ENCODE measurements at places on chromosomes 2 and 18. TPM values are rescaled to one million over a fixed set of nuclear protein-coding genes. Genes with fewer than 3 reads are reported as not detected.

The ADCYAP1 gene
- 0.16 TPM for total RNA-seq

The DNAH7 gene
- total RNA-seq = 2.6 TPM

The EPG5 gene
- total RNA-seq = 14.6 TPM

The ITSN2 gene
- 32.4 TPM for total RNA-seq

The PARD3B gene
- total RNA-seq = 15.9 TPM

The ST8SIA5 gene
- not detected for total RNA-seq

The PDE1A gene
- 34.9 TPM for total RNA-seq

The TPO gene
- not detected for total RNA-seq

The RALBP1 gene
- 100 TPM for total RNA-seq

The VSNL1 gene
- 0.90 TPM for total RNA-seq

The DCC gene
- total RNA-seq = 0.09 TPM

The MC2R gene
- not detected for total RNA-seq

The BCL2 gene
- 4.2 TPM for total RNA-seq

The BAZ2B gene
- total RNA-seq = 72.3 TPM

The CEP76 gene
- 36.3 TPM for total RNA-seq

The MARCO gene
- total RNA-seq = not detected

The GBX2 gene
- 0.25 TPM for total RNA-seq

The NEU2 gene
- not detected for total RNA-seq

The WDR54 gene
- 16.9 TPM for total RNA-seq

The ACTR2 gene
- total RNA-seq = 127 TPM

The DYNAP gene
- total RNA-seq = not detected

The LCT gene
- total RNA-seq = not detected

Measured in fibroblast of the aortic adventitia (primary cell).